Erythroblast (primary cell): ENCODE measurements at places on chromosomes 7 and 10.

DNA sequence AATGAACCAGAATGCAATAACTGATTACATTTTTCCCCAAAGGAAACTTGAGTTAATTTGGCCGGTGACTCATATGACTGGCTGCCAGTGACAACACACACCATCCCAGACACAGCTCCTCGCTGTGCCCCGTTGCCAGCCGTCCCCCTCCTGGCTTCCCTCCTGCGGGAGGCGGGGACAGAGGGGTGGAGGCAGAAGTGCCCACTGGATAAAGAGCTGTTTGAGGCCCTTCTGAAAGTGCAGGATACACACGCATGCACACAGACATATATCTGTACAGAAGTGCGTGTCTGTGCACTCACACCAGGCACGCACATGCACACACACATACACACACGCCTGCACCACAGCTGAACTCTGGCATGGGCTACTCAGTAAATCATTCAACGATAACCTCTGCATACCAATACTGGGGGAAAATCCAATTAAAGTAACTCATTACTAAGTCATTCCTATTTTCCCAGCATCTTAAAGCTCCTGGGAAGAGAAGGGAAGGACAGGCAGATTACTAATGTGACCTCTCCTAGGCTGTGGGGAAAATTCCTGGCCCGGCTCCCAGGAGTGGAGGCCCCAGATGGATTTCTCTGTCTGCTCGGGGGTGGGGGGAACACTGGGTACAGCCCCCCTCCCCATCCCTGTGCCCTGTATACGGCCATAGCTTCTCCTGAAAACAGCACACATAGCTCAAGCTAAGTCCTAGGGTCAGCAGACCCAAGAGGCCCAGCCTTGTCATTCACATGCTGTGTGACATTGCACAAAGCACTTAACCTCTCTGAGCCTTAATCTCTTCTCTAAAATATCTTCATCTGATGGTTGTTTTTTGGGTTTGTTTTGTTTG, 52.3 kb upstream of the MYL10 start:
- no peak for DNase-seq

DNA sequence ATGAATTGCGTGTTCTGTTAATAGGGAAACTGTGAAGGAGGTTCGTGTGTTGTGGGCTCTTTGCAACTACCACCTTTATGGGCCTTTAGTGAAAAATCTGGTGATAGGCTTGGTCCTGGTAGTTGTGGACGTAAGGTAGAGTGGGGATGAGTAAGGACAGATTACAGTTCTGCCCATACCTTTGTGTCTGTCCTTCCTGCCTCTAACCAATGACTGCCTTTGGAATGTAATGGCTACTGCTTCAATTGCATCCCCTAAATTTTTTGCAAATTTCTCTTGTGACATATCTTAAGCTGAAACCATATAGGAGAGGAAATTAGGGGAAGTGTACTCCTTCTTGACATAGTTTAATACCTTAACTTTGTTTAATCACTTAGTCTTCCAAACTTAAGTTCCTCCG, 82.3 kb downstream of the ADK start:
- no peak for DNase-seq

DNA sequence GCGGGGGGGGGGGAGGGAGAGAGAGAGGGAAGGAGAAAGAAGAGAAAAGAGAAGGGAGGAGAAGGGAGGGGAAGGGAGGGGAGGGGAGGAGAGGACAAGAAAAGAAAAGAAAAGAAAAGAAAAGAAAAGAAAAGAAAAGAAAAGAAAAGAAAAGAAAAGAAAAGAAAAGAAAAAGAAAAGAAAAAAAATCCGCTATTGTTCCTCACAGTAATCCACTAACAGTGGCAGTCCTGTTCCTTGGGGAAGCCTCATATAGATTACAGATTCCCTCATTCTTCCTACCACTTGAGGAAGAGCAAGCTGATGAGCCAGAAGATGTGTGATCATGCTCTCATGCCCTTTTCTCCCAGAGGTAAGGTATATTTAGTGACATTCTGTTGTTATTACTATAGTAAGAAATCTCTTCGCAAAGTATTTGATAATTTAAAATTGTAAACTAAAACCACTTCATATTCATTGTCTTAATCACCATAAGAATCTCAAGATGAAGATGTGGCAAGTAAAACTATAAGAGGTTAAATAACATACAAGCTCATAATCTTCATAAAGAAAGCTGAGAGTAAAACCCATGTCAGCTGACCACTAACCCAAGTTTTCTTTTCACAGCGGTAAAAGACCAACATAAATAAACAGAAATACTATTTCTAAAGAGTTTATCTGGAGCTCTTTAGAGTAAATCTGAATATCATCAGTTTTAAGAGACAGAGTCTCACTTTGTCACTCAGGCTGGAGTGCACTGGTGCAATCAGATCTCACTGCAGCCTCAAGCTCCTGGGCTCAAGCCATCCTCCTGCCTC, 128.1 kb downstream of the JMJD1C start:
- DNase-seq = no peak

- DNase-seq = no peak
Observed at GRCh38 chr7:145339319-145339718, 503.5 kb upstream of the TPK1 start.

- DNase-seq = no peak
Observed at GRCh38 chr7:151721236-151721635, 155.7 kb downstream of the PRKAG2 start.

DNA sequence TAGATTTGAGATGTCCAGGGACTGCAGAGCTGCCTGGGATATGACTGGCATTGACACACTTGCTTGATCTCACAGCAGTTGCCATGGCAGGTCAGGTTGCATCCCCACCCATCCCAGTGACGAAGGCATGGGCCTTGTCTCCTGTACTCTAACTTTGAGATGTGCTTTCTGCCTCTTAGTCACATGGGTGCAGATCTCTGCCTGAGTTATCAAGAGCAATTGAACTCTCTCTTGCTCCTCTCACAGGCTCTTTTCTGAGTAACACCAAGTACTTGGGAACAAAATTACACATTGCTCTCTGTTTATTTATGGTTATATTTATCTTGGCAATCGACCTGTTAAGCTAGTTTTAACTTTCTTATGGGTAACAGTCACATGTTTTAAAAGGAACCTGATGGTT, 237.3 kb downstream of the NSUN6 start:
- DNase-seq = no peak

GRCh38 chr10:123146013-123146893, 1.7 kb upstream of the HMX2 start:
- DNase-seq = peak; percentile 37

DNA sequence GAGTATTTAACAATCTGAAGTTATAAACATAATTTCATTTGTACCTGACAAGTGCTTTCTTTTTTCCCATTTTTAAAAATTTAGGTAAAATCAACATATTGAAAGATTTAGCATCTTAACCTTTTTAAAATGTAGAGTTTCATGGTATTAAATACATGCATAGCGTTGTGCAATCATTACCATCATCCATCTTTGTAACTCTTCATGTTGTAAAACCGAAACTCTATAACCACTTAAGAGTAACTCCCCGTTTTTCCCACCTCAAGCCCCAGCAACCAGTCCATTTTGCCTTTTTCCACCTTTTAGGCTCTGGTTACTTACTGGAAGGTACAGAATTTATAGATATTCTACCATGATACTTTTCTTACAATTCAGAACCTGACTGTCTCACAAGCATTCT, 892.5 kb downstream of the DNAJB9 start:
- no peak for DNase-seq

- DNase-seq = no peak
Observed at GRCh38 chr10:43350156-43350555, 21.3 kb upstream of the FXYD4 start.

DNA sequence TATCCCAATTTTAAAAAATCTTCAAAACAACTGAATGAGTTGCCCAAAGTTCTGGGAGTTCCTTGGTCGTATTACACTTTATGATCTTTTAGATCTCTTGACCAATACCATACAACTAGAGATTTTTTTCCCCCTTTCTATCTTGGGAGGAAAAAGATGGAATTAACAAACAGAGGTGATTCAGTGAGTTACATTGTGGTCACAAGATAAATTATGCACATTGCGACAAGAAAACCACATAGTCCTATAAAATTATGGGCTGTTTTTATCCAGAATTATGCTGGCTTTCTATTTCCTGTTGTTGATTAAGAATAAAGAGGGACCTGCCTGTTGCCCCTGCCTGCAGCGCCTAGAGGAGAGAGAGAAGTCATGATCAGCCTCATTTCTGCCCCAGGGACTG, 8.2 kb upstream of the SGPL1 start:
- DNase-seq = no peak

DNA sequence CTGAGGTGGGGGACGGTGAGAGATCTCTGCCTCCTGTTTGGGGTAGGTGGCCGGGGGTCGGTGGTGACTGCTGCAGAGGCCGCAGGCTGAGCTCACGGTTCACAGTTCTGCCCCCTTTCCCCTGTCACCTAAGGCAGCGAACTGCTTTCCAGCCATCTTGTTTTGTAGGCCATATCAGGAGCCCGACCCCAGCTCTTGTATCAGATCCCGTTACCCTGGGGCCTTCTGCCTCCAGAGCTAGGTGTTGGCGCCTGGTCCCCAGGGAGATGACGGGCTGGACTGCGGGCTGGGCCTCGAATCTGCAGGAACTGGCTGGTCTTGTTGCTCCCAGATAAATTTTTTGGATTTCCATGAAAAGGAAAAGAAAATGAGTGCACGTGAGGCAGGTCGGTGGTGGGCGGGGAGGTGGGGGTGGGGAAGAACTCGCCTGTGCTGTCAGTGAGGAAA, 183.0 kb downstream of the DNAJB6 start:
- no peak for DNase-seq

- DNase-seq = no peak
Observed at GRCh38 chr7:100946766-100947365, 2.5 kb upstream of the MUC3A start.

DNA sequence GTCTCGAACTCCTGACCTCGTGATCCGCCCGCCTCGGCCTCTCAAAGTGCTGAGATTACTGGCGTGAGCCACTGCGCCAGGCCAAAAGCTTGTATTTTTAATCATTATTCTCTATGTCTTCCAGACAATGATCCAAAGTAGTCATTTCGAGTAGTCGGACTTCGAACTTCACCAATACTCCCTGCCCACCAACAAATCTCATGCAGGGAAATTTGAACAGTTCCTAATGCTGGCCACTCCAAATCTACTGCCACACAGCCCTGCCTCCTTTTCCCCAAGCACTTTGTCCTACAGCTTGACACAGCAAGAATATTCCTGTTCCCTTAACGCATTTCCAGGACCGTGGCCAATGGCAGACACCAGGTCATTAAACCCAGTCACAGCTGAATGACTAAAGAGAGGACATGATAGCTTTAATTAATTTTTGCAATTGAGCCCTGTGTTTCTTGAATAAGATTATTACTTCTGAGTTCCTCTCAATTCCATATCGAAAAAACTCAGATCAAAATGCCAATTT, 142.3 kb upstream of the NRP1 start:
- no peak for DNase-seq

DNA sequence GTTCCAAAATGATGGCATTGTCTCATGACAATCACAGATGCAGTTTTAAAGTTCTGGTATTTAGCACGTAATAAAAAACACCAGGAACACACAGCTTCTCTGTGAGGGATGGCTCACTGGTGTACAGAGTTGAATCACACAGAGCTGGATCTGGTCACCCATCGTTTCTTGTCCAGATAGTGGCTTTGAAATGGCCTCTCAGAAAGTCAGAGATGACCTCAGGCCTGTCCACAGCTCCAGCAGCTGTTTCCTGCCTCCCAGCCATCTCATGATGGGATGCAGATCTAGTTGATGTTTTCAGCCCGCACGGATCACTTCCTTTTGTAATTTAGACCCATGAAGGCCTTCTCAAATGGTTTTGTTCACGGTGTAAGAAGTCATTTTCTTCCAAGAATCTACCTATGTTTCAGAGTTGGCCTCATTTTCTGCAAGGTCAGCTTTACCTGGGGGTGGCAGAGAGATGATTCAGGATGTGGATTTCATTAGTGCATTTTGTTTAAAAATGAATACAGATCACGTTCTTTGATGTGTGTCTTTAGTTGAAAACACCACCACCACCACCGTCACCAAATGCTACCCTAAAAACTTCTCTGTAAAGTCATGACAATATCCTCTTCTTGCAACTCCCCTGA, 166.2 kb downstream of the SNX10 start:
- no peak for DNase-seq

GRCh38 chr7:28955356-28955717, 2.8 kb downstream of the TRIL start:
- no peak for DNase-seq

GRCh38 chr7:99893280-99893679, 16.4 kb upstream of the OR2AE1 start:
- no peak for DNase-seq

GRCh38 chr10:56605051-56605450, 244.0 kb upstream of the ZWINT start:
- no peak for DNase-seq

- no peak for DNase-seq
Observed at GRCh38 chr7:42662862-42663261, 249.0 kb downstream of the C7orf25 start.

- DNase-seq = no peak
Observed at GRCh38 chr7:45711161-45711490, 137.0 kb downstream of the ADCY1 start.

GRCh38 chr10:71696628-71697326, 22.8 kb downstream of the C10orf105 start:
- DNase-seq = peak; percentile 60

- DNase-seq = no peak
Observed at GRCh38 chr7:101155303-101155702, 1.0 kb downstream of the AP1S1 start.

DNA sequence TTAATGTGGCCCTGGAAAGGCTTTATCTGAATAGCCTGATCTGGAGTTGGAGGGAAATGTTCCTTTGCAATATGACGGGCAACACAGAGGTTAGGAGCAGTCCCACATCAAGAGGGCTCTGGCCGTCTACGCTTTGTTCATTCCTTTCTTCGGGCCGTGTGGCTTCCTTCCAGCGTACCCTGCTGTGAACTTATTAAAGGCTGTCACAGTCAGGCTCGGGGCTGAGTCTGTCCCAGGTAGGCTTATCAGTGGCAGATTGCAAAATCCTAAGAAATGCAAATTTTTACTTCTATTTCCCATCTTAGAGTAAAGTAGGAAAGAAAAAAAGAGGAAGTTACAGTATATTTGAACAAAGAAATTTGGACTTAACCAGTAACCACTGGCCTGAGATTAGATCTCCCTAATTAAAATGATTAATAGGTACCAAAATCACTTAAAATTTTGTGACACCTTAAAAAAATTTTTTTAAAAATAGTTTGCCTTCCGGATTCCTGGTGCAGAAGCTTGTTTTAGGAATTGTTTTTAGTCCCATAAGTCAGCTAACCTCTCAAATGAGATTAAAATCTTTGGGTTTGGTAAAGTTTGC, 453.1 kb upstream of the MKI67 start:
- DNase-seq = no peak

DNA sequence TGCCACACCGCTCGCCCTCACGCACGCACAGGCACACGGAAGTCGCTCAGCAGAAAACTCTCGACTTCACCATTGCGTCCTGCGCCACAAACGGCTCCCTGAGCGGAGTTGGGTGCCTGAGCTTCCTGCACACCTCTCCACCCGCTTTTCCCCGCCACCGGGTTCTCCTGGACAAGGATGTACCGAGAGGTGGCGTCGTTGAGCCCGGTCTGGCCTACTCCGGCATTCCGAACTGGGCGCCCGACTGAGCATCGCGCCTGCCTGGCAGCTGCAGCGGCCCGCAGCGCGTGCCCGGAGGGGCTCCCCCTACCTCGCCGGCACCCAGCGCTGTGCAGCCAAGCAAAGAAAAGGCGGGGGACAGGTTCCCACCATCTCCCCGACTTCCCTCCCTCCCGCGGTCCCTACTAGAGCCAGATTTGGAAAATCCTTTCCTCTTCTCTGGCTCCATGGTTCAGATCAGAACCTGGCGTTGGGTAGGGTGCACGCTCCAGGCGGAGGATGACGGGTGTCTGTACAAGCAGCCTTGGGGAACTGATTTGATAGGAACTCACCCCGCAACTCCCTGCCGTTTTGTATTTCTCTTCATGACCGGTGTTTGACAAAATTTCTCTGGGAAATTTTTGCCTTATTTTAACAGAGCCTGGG, 1.7 kb downstream of the SORCS3 start:
- DNase-seq = peak; percentile 22
